ENCODE measurements at places on chromosomes 13 and 19.

DNA sequence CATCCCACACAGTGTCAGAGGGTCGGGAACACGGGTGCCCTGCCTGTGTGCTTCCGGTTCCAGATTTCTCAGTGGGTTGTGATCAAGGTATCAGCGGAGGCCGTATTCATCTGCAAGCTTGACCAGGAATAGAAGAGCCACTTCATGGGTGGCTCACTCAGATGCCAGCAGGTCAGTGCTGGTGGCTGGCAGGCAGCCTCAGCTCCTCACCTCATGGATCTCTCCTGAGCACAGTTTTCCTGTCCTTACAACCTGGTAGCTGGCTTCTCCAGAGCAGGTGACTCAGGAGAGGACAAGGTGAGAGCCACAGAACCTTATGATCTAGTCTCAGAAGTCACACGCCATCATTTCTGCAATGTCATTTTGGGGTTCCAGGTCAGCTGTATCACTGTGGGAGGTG lies 44.8 kb upstream of the SPATA13 start:
- DNase-seq, result no peak

GRCh38 chr19:30073152-30074000 lies 131.3 kb downstream of the URI1 start:
- no peak for DNase-seq

DNA sequence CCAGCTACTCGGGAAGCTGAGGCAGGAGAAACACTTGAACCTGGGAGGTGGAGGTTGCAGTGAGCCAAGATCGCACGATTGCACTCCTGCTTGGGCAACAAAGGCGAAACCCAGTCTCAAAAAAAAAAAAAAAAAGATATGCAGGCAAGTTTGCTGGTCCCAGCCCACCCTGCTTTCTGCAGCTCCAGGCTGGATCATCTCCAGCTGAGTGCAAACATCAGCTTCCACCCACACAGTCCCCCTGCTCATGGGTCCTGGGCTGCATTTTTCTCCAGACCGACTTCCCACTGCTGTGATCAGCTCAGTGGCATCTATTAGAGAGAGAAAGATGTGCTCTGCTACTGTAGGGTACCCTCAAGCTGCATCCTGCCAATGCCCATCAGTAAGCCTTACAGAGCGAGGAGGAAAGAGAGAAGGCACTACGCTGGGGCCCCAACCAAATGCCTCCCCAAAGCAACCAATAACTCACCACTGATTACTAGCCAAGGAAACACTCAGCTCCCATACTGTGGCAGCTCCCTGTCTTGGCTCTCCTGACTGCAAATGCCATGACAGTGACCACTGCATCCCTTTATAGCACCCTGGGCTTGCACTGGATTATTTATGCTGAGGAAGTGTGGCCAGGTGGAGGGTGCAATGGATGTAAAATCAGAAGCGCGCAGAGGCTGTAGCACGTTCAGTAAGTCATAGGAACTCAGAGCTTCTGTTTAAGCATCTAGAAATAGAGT lies 170.9 kb upstream of the ZNF507 start:
- no peak for DNase-seq

- no peak for DNase-seq
These were observed 18.2 kb upstream of the COMP start for GRCh38 chr19:18809149-18809868.

DNA sequence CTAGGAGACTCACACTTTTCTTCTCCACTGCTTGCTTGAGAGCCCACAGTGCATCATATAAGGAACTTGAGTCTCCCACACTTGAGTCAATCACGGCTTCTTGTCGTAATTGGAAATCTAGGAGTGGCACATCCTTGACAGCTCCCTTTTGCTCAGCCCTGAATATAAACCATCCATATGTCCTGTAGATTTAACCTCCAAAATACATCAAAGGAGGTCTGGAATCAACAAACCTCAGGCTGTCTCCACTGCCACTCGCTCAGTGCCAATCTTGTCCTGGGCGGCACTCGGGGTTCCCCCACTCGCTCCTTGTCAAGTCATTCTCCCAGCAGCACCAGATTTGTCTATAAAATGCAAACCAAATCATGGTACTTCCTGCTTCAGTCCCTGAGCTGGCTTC lies 84.4 kb upstream of the UQCRFS1 start:
- no peak for DNase-seq

- no peak for DNase-seq
These were observed 25.9 kb upstream of the ABCC4 start for GRCh38 chr13:95327190-95327589.

GRCh38 chr19:30804751-30805150 lies 432.6 kb downstream of the ZNF536 start:
- no peak for DNase-seq

GRCh38 chr13:27349458-27349857 lies 75.0 kb upstream of the GTF3A start:
- DNase-seq, result no peak

DNA sequence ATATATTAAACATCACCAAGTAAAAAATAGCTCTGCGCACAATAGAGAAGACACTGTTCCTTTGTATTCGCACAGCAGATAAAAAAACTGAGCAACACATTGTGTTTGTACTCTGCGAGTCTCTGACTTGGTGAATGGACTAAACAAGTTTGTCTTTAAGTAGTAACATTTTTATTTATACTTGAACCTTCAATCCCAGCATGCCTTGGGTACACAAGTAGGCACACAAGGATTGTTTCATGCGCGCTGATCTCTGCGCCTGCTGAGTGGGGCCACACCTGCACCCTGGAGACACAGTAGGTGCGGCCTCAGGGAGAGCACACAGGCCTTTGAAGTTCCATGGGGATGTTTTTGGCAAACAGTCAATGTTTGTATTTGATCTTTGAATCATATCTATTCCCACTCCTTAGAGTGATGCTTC lies 318.9 kb downstream of the MYO16 start:
- DNase-seq, result no peak

- DNase-seq, result no peak
These were observed 8.0 kb downstream of the LSM14A start for GRCh38 chr19:34180273-34180672.

DNA sequence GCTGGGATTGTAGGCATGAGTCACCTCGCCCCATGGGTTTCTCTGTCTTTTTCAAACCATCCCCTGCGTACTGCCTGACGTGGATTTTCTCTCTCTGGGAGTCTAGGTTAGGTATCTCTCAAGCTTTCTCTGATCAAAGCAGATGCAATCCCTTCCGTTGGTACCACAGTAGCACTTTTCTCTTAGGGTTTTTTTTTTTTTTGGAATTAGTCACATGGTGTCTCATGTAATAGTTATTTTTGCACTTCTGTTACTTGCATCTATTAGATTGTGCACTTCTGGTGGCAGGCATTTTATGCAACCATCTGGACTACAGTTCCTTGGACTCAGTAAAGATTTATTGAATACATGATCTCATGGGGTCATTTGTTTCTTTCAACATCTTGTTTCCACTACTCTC lies 72.1 kb downstream of the GPC6 start:
- DNase-seq, result no peak

GRCh38 chr13:75220861-75221260 lies 261.1 kb downstream of the TBC1D4 start:
- DNase-seq, result no peak

- DNase-seq, result no peak
These were observed 73.3 kb upstream of the FNDC3A start for GRCh38 chr13:48902368-48902767.

- DNase-seq, result no peak
These were observed 3.5 kb downstream of the RNF113B start for GRCh38 chr13:98173431-98174152.

- DNase-seq, result no peak
These were observed 68.7 kb downstream of the ZNF726 start for GRCh38 chr19:23983406-23983805.

DNA sequence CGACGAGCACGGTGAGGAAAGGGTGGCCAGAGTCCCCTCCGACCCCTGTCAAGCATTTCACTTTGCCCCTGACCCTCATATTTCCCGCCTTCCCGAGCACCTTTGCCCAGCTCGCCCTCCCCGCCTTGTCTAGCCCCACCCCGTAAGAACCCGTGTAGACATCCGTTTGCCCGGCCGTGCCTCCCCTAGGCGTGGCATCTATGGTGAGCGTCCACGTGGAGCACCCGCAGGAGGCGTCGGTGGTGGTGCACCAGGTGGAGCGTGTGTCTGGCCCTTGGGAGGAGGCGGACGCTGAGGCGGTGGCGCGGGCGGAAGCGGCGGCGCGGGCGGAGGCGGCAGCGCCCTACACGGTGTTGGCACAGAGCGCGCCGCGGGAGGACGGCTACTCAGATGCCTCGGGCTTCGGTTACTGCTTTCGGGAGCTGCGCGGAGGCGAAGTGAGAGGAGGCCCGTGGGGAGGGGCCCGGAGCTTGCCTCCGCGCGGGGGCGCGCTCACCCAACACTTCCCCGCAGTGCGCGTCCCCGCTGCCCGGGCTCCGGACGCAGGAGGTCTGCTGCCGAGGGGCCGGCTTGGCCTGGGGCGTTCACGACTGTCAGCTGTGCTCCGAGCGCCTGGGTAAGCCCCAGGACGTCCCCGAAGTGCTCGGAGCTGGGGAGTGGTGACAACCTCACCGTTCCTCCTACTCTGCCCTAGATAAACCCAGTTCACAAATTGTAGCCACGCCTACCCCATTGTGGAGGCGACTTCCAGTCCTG lies 4.2 kb downstream of the LTBP4 start:
- peak; percentile 92 for DNase-seq

DNA sequence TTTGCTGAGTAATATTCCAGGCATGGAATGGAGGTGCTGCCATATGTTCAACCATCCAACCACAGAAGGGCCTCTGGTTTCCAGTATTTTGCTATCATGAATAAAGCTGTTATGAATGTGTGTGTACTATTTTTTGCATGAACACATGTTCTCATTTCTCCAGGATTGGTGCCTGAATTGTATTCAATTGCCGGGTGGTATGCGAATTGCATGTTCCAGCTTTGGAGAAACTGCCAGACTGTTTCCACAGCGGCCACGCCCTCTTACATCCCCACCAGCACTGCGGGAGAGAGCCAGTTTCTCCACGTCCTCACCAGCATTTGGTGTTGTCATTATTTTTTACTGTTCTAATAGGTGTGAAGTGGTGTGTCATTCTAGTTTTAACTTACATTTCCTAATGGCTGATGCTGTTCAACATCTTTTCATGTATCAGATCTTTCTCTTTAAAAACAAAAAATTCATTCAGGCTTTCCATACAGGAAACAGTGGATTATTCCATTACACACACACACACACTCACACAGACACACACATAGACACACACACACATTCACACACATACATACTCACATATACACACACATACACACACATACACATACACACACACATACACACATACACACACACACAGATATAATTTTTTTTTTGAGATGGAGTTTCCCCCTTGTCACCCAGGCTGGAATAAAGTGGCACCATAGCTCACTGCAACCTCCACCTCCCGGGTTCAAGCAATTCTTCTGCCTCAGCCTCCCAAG lies 154.1 kb downstream of the PTPRS start:
- no peak for DNase-seq

DNA sequence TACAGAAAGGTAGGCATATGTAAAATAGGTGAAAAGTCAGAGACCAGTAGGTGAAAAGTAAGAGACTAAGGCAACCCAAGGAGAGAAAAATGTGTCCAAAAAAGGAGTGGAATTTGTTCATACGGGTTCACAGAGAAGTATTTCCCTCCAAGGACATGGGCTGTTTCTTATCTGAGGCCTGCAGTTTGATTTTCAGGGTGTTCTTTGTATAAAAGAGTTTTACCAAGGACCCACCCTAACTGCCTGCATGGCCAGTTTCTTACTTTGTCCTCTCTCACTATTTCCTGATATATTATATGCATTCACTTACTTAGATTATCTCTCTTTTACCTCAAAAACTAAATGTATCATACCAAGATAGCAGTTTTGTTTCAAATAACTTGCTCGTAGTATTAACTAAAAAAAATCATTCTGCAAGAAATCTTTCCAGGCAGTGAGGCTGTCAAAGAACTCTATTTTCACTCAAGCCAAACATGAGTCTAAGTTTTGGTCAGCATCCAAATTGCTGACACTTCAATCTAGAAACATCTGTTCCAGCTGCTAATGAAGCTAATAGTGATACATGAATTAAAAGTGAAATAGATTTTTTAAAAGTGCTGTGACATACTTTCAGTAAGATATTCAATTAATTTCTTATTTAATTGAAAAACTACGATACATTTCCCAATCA lies 141.4 kb upstream of the SGCG start:
- no peak for DNase-seq

DNA sequence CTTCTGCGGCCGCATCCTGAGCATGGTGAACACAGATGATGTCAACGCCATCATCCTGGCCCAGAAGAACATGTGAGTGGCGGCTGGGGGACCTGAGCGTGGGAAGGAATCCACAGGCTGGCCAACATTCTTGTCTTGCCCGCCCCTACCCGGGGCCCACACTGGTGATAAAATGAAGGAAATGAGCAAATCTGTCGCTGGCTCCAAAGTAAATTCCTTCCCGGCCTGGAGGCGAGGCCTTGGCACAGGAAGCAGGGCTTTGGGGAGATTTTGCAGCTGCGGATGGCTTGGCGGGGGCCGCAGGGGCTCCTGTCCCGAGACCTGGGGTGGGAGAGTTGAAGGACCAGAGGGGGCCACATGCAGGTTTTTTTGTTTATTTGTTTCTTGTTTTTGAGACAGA lies 4.4 kb downstream of the KXD1 start:
- no peak for DNase-seq

GRCh38 chr13:72458701-72459100 lies 268.7 kb downstream of the MZT1 start:
- DNase-seq, result no peak

DNA sequence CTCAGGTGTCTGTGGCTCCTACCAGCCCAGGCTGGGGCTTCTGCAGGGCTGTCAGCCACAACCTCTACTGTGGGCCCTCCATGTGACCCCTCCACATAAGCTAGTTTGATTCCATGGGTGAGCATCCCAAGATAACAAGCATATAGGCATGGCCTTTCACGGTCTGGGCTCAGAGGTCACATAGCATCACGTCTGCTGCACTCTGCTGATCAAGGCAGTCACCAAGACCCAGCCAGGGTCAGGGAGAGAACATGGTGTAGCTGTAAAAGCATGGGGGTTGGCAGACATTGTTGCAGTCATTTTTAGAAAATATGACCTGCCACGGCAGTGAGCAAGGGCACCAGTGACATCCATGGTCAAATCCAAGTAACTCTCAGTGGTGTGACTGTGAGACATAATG lies 698.8 kb downstream of the UQCRFS1 start:
- no peak for DNase-seq

- DNase-seq, result peak; percentile 7
These were observed 1551.1 kb downstream of the EFNB2 start for GRCh38 chr13:104984296-104984818.

Measured in stimulated activated CD4-positive, alpha-beta T cell treated with anti-CD3 and anti-CD28 coated beads, Interleukin-4, amount 100 ng/mL, for 4 hours (primary cell).